ENCODE measurements at places on chromosomes 12 and 14.

- DNase-seq = no peak
These were observed 370.3 kb downstream of the BCL11B start for GRCh38 chr14:98901511-98902205.

DNA sequence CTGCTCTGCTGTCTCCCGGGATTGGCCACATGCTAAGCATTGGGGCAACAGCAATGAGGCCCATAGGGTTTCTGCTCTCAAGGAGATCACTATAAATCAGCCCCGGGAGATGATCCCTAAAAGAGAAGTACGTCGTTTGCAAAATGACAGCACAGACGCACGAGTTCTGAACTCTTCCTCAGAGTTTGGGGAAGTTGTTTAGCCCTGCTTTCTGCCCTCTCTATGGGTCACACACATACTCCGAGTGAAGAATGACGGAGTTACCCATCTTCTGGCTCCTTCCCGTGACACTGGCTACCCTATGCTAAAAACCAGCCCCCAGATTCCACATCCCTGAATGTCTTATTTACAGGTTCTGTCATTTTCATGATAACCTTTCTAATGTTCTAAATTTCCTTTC is 258.0 kb upstream of the PLEKHG7 start:
- DNase-seq = no peak

DNA sequence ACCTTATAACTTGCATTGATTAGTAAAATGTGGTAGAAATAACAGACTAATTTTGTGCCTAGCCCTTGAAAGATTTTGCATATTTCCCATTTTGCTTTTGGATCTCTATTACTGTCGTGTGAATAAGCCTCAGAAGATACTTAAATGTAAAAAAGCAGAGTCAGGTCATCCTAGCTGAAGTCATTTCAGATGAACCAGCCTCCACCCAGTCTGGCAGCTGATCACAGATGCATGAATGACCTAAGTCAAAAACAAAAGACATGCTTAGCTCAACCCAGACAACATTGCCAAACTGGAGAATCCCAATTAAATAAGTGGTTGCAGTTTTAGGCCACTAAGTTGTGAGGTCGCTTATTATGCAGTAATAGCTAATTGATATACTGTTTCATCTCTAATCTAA is 349.9 kb downstream of the C12orf50 start:
- no peak for DNase-seq

GRCh38 chr14:104746071-104746545 is 6.8 kb upstream of the SIVA1 start:
- no peak for DNase-seq

DNA sequence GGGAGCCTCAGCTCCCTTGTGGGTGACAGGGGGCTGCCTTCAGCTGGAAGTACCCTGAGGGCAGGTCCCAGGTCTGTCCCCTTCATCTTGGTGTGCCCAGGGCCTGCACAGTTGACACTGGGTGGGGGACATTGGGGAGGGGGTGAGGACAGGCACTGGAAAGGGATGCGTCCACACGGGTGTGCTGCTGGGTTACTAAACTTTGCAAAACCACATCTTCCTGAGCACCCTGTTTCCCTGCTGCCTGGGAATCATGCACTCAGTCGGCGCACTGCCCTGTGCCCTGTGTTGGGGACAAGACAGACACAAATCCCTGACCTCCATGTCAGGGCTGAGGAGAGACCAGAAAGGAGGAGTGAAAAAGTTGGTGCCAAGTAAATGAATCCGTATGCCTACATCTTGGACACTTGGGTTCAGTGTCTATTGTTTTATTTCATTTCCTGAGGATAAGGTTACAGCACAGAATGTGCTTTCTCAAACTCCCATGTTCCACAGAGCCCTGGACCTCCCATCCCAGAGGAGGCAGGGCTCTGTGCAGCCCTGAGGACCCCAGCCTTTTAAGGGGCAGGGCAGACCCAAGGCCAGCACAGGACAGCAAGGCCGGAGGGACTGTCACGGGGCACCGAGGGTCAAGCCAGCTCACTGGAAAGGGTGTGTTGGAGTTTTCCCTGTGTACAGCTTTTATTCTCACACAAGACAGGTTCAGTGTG is 2.9 kb upstream of the SLC25A29 start:
- no peak for DNase-seq

Data from T47D (cell line).